ENCODE measurements at places on chromosomes 16 and 17.

DNA sequence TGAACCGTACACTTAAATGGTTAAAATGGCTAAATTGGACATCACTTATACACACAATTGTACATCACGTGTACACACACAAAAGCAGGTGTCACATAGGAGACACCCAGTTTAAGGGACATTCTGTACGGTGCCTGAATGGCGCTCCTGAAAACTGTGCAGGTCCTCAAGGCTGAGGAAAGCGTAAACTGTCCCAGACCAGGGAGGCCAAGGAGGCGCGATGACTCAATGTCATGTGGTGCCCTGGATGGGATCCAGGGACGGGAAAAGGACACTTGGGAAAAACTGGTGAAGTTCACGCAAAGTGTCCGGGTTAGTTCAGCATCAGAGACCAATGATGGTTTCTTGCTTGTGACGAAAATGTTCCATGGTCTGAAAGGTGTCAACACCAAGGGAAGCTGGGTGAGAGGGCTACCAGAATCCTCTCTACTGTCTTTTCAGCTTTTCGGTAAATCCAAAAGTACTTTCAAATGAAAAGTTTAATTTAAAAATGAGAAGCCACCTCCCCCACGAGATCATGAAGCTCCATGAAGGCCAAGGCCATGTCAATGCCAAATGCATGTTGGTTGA lies 112.2 kb downstream of the CMIP start:
- peaks cover 3% of the 10 kb centered on the region for H3K36me3 ChIP-seq
- H3K27ac ChIP-seq, result no peak overlapping the region
- no peaks in the 10 kb centered on the region for H3K27me3 ChIP-seq
- no peak overlapping the region for H3K4me3 ChIP-seq
- no peak for DNase-seq

- H3K27ac ChIP-seq, result no peak overlapping the region
- H3K36me3 ChIP-seq, result no peaks in the 10 kb centered on the region
- H3K27me3 ChIP-seq, result peaks cover 12% of the 10 kb centered on the region
- no peak for DNase-seq
Measured at GRCh38 chr16:83995754-83996153, 27.7 kb downstream of the NECAB2 start.

- H3K4me1 ChIP-seq, result peaks cover 20% of the 10 kb centered on the region
- peaks cover 36% of the 10 kb centered on the region for H3K36me3 ChIP-seq
- no peak for DNase-seq
- no peak overlapping the region for H3K27ac ChIP-seq
- no peaks in the 10 kb centered on the region for H3K27me3 ChIP-seq
Measured at GRCh38 chr17:17170346-17170985, 35.7 kb downstream of the PLD6 start.

DNA sequence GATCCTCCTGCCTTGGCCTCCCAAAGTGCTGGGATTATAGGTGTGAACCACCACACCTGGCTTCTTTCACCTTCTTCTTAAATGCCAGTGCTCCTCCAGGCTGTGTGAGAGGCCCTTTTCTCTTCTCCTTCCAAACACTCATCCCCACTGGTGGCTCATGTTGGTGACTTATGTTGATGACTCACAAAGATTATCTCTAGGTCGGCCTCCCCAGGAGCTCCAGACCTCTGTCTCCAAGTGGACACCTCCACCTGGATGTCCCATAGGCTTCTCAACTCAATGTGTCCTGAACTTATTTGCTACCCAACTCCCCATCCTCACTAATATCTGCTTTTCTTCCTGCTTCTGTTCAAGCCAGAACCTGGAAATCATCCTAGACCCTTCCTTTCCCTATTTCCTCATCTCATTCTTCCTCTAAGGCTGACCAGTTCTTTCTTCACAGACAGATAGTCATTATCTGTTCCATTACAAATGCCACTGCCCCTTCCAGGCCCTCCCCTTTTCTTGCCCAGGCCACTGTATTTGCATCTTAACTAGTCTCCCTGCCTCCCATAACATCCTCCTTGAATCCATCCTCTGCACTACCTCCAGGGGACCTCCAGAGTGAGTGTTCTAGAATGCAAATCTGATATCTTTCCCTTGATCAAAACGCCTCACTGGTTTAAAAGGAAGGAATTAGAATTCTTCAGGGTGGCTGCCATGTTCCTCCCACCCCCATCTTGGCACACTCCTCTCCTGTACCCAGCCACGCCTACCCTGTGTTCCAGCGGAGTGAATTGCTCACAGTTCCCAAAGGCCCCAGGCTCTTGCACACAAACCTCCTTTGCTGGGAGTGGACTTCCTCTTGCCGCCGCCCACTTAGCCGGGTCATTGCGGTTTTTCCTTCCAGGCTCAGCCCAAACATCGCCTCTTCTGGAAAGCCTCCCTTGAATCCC lies 34.8 kb upstream of the FBXO47 start:
- no peak for DNase-seq
- H3K27me3 ChIP-seq, result no peaks in the 10 kb centered on the region
- H3K27ac ChIP-seq, result no peak overlapping the region
- peaks cover 12% of the 10 kb centered on the region for H3K4me1 ChIP-seq

GRCh38 chr17:68036304-68037147 lies 991 bp downstream of the KPNA2 start:
- peaks cover 39% of the 10 kb centered on the region for H3K36me3 ChIP-seq
- DNase-seq, result no peak
- peaks cover 18% of the 10 kb centered on the region for H3K4me1 ChIP-seq
- H3K4me3 ChIP-seq, result peak overlapping the region; percentile 93
- peak overlapping the region; percentile 96 for H3K27ac ChIP-seq

DNA sequence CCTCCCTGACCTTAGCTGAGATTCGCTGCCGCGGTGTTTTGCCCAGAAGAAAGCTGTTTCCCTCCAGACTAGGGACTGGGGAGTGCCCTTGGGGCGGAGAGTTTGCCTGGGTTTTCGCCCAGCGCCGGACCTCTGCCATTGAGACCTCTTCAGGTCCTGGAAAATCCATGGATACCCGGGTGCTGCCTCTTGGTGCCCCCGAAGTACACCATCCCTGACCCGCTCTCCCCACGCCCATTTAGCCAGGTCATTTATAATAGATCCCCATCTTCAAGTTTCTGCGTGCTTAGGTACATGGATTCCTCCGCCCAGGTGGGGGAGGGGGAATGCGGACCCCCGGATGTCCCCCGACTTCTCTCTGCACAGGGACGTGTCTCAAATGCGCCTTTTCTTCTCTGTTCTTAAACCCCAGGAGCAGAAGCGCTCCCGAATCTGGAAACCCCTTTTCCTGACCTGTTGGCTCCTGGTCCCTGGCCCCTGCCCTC lies 15.0 kb upstream of the CBX8 start:
- DNase-seq, result no peak
- H3K27ac ChIP-seq, result peak overlapping the region; percentile 26
- H3K4me1 ChIP-seq, result peaks cover 21% of the 10 kb centered on the region

- no peak overlapping the region for H3K27ac ChIP-seq
- no peak for DNase-seq
- H3K4me3 ChIP-seq, result no peak overlapping the region
- no peaks in the 10 kb centered on the region for H3K36me3 ChIP-seq
- H3K27me3 ChIP-seq, result no peaks in the 10 kb centered on the region
Measured at GRCh38 chr16:49366669-49367068, 6.9 kb upstream of the C16orf78 start.

DNA sequence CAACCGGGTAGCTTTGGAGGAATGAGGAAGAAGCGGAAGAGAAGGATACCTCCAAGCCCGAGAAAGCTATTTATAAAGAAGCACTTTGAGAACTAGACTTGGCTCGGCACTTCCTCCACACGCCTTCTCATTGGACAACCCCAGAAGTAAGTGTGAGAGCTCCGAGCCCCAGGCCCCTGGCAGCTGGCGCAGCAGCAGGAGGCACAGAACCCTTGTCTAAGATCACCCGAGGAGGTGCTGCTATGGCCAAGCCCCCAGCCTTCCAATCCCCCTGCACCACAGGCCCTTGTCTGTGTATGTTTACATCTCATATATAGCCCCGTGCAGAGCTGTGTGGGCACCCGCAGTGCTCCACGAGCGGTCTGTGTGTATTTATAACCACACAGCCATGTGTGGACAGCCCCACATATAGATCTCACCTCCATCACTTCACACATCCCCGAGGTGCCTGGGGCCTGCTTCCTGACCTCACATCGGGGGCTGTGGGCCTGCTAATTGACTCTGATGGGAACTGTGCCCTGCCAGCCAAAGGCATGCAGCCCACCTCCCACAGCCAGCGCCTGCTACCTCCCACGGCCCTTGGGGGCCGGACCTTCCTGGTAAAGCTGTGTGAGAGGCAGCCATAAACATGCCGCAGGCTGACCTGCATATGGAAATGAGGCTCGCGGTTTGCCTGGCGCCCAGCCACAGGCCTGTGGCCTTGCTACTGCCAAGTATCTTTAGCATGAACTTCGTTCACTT lies 96.1 kb downstream of the C17orf67 start:
- no peak overlapping the region for H3K27ac ChIP-seq
- peaks cover 17% of the 10 kb centered on the region for H3K27me3 ChIP-seq

- H3K27ac ChIP-seq, result no peak overlapping the region
- peaks cover 58% of the 10 kb centered on the region for H3K27me3 ChIP-seq
- H3K4me3 ChIP-seq, result no peak overlapping the region
- DNase-seq, result no peak
- H3K4me1 ChIP-seq, result peaks cover 5% of the 10 kb centered on the region
- no peaks in the 10 kb centered on the region for H3K36me3 ChIP-seq
Measured at GRCh38 chr17:65514541-65514940, 46.9 kb downstream of the AXIN2 start.

DNA sequence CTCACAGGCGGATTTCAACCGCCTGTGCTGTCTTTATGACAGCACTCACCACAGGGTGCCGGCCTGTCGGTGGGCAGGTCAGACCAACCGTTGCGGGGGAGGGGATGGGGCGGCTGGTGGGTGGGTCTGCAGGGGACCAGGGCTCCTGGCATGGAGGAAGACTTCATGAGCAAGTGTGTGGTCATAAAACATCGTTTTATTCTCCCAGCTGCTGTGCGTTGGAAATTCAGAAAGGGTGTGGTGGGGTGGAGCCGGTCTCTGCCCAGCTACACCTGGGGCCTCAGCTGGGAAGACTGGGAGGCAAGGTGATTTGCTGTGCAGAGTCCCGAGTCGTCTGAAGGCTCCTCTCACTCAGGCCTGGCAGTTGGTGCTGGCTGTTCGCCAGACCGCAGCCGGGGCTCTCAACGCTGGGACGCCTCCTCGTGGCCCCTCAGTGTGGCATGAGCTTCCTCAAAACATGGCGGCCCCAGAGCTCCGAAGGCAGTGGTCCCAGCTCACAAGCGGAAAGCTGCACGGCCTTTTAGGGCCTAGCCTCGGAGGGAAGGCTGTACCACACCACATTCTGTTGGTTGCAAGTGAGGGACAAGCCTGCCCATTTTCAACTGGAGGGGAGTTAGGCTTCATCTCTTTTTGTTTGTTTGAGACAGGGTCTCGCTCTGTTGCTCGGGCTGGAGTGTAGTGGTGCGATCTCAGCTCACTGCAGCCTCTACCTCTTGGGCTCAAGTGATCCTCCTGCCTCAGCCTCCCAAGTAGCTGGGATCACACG lies 45.8 kb upstream of the GSE1 start:
- DNase-seq, result no peak
- no peaks in the 10 kb centered on the region for H3K27me3 ChIP-seq
- peaks cover 21% of the 10 kb centered on the region for H3K36me3 ChIP-seq
- no peak overlapping the region for H3K27ac ChIP-seq
- H3K4me1 ChIP-seq, result peaks cover 41% of the 10 kb centered on the region

GRCh38 chr16:24936151-24936550 lies 79.0 kb downstream of the ARHGAP17 start:
- no peak overlapping the region for H3K27ac ChIP-seq
- peaks cover 46% of the 10 kb centered on the region for H3K36me3 ChIP-seq
- H3K27me3 ChIP-seq, result no peaks in the 10 kb centered on the region
- no peaks in the 10 kb centered on the region for H3K4me1 ChIP-seq
- no peak overlapping the region for H3K4me3 ChIP-seq

DNA sequence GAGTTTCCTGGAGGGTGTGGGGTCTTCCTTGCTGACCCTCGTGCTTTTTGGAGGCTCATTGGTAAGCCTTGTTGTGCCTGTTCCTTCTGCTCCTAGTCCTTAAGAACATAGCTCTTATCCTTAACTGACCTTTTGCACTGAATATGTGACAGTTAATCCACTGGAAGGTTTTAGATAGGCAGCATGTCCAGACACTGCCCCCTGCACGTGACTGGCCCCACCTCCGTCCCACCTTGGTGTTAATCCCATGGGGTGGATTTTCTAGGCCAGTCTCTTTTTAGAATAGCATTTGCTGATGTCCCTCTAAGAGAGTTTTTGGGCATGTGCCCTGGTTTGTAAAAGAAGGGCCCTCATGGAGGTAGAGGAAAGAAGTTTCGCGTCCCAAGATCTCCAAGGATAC lies 58.3 kb downstream of the RBFOX1 start:
- no peak for DNase-seq
- H3K4me3 ChIP-seq, result no peak overlapping the region
- H3K27ac ChIP-seq, result no peak overlapping the region
- no peaks in the 10 kb centered on the region for H3K36me3 ChIP-seq

GRCh38 chr17:73474370-73474988 lies 162.7 kb upstream of the CDC42EP4 start:
- H3K27ac ChIP-seq, result no peak overlapping the region
- peaks cover 3% of the 10 kb centered on the region for H3K4me1 ChIP-seq
- H3K27me3 ChIP-seq, result peaks cover 7% of the 10 kb centered on the region
- DNase-seq, result no peak

- peaks cover 3% of the 10 kb centered on the region for H3K36me3 ChIP-seq
- no peak for DNase-seq
- no peaks in the 10 kb centered on the region for H3K27me3 ChIP-seq
- peak overlapping the region; percentile 84 for H3K4me3 ChIP-seq
- H3K27ac ChIP-seq, result peak overlapping the region; percentile 84
Measured at GRCh38 chr17:18858567-18859245, 775 bp downstream of the PRPSAP2 start.

GRCh38 chr16:68644715-68645493 lies at the start of gene CDH3:
TSS of gene CDH3 (plus strand) at chr16:68645310. CDS start at chr16:68645380, 70 bp downstream.
- H3K4me1 ChIP-seq, result no peaks in the 10 kb centered on the region
- peaks cover 66% of the 10 kb centered on the region for H3K27me3 ChIP-seq
- H3K4me3 ChIP-seq, result no peak within 1 kb of the TSS
- H3K36me3 ChIP-seq, result no peaks in the 10 kb centered on the region

DNA sequence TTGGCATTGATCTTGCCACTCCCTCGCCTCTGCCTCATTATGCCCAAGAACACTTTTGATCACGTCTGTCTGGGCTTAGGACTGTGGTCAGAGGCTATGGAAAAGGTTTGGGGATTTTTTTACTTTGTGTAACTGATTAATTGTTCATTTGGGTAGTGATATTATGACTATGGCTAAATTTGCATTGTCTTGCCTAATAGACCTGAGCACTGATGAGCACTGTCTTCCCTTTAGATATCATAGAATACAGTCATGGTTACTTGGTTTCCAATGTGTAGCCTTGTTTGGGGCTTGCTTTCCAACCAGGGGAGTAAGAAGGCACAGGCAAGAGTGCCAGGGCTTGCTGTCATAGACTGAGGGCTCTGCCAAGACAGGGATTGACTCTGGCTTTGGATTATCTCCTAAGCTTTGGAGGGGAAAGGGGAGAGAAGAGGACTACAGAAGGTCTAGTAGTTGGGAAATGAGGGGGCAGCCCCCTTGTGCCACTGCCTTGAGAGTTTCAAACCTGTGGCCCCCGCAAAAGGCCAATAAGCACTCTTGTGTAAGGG lies 13.7 kb downstream of the LIMD2 start:
- no peak overlapping the region for H3K4me3 ChIP-seq
- H3K27ac ChIP-seq, result no peak overlapping the region
- H3K4me1 ChIP-seq, result peaks cover 1% of the 10 kb centered on the region
- no peaks in the 10 kb centered on the region for H3K27me3 ChIP-seq

Measured in T-helper 2 cell treated with Interferon-gamma antibody and Interleukin-4, amounts not matched to agents 5 μg/mL and 100 μg/mL, for 36 hours (primary cell).